Stimulated activated CD8-positive, alpha-beta memory T cell treated with anti-CD3 and anti-CD28 coated beads, Interleukin-7, amount 100 ng/mL, for 24 hours (primary cell): ENCODE measurements at places on chromosomes 5 and 9.

DNA sequence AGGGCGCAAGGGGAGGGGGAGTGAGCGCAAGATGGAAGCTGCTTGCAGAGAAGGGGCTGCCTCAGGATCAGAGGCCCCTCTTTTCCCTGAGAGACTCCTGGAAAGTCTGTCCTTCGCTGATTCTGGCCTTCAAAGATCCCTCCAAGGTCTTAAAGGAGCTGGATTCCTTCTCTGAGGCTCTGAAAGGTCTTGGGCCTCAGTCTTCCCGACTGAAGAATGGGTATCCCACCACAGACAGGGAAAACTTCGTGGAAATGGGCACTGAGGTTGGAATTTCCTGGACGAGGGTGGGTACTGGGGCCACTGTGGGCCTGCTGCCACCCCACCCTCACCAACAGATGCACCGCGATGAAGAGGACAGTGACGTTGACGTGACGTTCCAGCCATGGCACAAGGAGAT, 3.1 kb downstream of the PTRH1 start:
- DNase-seq = no peak

- DNase-seq = no peak
Observed at GRCh38 chr5:150125334-150125733, 30.3 kb downstream of the PDGFRB start.

- DNase-seq = no peak
Observed at GRCh38 chr5:128093368-128093767, 9.8 kb downstream of the SLC12A2 start.

DNA sequence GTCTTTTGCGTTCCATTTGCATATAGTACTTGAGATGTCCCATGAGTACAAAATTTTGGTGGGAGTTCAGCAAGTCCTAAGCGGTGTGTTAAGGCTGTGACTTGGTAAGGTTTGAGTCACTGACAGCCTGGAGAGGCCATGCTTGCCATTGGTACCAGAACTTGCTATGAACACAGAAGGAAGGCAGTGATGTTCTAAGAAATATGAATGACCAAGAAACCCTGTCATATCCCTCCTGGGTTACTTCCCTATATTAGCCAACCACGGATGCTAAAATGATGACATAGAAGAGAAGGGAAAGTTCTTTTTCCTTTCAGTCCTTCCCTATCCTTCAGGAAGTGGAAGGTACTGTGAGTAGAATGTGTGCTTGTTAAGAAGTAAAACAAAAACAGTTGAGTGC, 136.7 kb downstream of the GCNT1 start:
- no peak for DNase-seq

- DNase-seq = no peak
Observed at GRCh38 chr5:124052201-124052600, 540.2 kb downstream of the CSNK1G3 start.

GRCh38 chr5:148259288-148259687, 9.3 kb upstream of the SPINK13 start:
- no peak for DNase-seq

DNA sequence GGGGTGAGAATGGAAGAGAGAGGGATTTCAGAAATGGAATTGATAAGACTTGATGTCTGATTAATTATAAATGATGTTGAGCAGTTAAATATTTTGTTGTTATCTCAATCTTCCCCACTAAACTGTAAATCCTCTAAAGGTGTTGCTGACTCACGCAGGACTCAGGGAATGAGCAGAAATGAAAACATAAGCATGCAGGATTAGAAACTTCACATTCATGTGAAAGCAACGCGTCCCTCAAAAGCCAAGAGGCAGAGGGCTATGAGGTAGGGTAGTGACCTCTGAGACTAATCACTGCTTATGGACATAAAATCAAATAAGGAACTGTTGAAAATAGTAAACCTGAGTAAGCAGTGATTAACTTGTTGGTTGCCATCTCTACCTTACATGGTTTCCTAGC, 21.1 kb downstream of the ADAMTSL1 start:
- no peak for DNase-seq

DNA sequence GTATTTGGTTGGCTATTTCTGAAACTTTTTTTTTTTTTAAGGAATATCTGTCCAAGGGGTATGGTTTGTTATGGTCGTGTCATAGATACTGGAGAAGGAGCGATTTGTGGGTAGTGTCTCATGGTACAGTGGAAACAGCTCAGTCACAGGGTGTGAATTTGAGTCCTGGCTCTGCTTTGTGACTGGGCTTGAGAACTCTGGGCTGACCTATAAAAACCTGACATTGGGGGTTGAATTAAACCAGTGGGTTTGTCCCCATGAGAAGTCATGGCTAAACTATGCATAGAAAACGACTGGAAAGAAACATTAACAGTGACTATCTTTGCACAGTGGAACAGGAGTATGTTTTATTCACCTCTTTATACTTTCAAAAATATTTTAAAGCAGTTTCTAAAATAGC, 54.7 kb downstream of the MACROH2A1 start:
- no peak for DNase-seq

DNA sequence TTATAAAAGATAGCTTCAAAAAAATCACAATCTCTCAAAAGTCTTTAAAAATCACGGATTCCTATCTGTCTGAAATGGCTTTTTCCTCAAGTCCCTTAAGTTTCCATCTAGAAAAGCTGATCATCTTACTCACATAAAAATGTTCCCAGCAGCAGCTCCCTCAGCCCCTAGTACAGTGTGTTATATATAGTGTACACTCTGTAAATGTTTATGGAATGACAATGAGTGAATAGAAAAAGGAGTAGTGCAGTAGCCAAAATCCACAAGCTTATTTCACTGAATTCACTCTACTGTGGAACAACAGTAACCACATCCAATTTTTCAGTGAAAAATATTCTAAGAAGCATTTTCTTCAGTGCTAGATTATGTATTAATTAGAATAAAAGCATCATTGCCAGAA, 609.4 kb downstream of the DTWD2 start:
- DNase-seq = no peak

DNA sequence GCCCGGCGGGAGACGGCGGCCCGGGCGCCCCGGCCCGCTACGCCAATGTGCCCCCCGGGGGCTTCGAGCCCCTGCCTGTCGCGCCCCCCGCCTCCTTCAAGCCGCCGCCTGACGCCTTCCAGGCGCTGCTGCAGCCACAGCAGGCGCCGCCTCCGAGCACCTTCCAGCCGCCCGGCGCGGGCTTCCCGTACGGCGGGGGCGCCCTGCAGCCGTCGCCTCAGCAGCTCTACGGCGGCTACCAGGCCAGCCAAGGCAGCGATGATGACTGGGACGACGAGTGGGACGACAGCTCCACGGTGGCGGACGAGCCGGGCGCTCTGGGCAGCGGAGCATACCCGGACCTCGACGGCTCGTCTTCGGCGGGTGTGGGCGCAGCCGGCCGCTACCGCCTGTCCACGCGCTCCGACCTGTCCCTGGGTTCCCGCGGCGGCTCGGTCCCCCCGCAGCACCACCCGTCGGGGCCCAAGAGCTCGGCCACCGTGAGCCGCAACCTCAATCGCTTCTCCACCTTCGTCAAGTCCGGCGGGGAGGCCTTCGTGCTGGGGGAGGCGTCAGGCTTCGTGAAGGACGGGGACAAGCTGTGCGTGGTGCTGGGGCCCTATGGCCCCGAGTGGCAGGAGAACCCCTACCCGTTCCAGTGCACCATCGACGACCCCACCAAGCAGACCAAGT, 723 bp downstream of the SNX18 start:
- peak; percentile 26 for DNase-seq

GRCh38 chr5:146233441-146233840, 30.0 kb downstream of the RBM27 start:
- DNase-seq = no peak
